ENCODE measurements at places on chromosomes 3 and 15. TPM values are rescaled to one million over a fixed set of nuclear protein-coding genes. Genes with fewer than 3 reads are reported as not detected.

Gene FOXL2
- 0.12 TPM for total RNA-seq

Gene ECE2
- not detected for total RNA-seq

GRCh38 chr3:134249296-134249841 lies 1.3 kb downstream of the RYK start:
- H3K4me1 ChIP-seq: peaks cover 18% of the 10 kb centered on the region
- no peaks in the 10 kb centered on the region for H3K27me3 ChIP-seq
- no peaks in the 10 kb centered on the region for H3K36me3 ChIP-seq
- H3K27ac ChIP-seq: no peak overlapping the region
- DNase-seq: peak; percentile 28

Gene EPB42
- not detected for total RNA-seq

- H3K27me3 ChIP-seq: no peaks in the 10 kb centered on the region
- no peak for DNase-seq
- no peaks in the 10 kb centered on the region for H3K4me1 ChIP-seq
These were observed 84.4 kb downstream of the ANKRD28 start for GRCh38 chr3:15713364-15713763.

DNA sequence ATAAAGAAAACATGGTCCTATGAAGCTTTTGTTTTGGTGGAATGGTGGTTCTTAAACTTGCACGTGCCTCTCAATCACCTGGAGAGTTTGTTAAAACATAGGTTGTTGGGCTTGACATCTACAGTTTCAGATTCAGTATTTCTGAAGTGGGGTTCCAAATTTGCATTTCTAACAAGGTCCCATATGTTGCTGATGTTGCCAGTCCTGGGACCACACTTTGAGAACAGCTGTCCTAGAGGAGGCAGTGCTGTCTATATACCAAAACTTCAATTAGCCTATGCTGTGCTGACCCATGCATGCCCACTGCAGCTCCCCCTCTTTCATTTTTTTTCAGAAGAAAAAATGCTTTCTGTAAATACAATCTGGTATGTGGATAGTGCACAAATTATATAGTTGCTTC lies 31.3 kb downstream of the ALCAM start:
- peaks cover 26% of the 10 kb centered on the region for H3K4me1 ChIP-seq
- no peak overlapping the region for H3K4me3 ChIP-seq
- no peaks in the 10 kb centered on the region for H3K27me3 ChIP-seq
- no peak overlapping the region for H3K27ac ChIP-seq
- H3K36me3 ChIP-seq: no peaks in the 10 kb centered on the region

GRCh38 chr15:31296646-31297574 lies 29.7 kb upstream of the KLF13 start:
- no peaks in the 10 kb centered on the region for H3K36me3 ChIP-seq
- H3K27ac ChIP-seq: no peak overlapping the region
- no peaks in the 10 kb centered on the region for H3K4me1 ChIP-seq
- DNase-seq: peak; percentile 61

Measured in endothelial cell of umbilical vein (primary cell).